A172 (cell line): ENCODE measurements at places on chromosomes 12 and 14.

DNA sequence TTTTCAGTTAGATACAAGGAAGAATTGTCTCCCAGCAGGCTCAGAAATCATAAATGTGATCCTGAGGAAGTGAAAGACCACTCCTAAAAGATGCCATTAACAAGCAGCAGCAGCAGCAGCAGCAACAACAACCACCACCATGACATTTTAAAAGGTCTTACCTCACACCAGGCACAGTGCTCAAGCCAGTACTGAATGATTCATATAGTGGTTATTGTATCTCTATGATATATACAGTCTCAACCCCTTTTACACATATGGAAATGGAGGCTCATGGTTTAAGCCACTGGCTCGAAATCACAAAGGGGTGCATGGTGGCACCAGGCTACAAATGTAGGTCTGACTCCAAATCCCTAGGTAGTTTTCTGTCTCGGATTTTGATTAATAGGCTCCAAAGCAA is 126.9 kb downstream of the KTN1 start:
- no peak for DNase-seq

GRCh38 chr12:116026768-116027550 is 250.5 kb downstream of the MED13L start:
- DNase-seq = no peak

- DNase-seq = no peak
Measured at GRCh38 chr14:99944241-99944651, 121.0 kb upstream of the EVL start.

- peak; percentile 10 for DNase-seq
Measured at GRCh38 chr12:12387501-12387900, 30.6 kb downstream of the BORCS5 start.

DNA sequence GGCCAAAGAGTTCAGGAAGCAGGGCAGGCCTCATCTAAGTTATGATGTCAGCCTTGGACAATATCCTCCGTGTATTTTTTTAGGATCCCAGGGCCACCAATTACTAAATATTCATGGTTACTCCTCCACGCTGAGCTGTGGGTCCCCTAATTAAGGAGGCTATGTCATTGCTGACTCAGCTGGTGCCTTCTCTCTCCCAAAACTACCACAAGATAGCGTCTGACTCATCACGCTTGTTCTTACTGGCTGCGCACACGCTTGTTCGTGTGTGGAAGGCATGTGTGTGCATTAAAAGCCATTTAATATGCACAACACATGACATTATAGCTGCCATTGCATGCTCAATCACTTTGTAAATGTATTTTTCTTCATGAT is 78.3 kb downstream of the GSC start:
- DNase-seq = peak; percentile 22

DNA sequence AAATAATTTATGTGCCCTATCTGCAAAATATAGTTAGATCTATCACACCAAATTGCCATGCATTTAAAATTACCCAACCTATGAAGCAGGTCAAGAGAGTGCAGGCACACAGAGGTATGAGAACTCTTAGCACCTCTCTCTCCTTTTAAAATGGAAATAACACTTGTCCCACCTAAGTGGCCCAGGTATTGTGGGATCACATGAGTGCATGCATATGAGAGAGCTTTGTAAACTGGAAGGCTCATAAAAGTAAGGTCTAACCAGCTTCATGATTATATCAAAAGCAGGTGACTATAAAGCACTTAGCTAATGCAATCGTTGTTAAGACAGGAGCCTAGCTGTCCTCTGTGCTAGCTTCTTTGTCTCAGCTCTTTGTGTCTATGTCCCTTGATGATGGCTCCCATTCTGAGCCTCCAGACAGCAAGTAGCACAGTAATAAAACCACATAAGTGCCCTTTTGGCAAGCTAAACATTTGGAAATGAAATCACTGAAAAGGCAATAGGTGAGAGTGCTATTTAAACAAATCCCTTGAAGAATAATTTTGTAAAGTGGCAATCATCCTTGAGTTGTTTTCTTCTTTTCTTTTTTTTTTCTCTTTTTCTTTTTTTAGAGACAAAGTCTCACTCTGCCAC is 219.0 kb downstream of the NTF3 start:
- no peak for DNase-seq

DNA sequence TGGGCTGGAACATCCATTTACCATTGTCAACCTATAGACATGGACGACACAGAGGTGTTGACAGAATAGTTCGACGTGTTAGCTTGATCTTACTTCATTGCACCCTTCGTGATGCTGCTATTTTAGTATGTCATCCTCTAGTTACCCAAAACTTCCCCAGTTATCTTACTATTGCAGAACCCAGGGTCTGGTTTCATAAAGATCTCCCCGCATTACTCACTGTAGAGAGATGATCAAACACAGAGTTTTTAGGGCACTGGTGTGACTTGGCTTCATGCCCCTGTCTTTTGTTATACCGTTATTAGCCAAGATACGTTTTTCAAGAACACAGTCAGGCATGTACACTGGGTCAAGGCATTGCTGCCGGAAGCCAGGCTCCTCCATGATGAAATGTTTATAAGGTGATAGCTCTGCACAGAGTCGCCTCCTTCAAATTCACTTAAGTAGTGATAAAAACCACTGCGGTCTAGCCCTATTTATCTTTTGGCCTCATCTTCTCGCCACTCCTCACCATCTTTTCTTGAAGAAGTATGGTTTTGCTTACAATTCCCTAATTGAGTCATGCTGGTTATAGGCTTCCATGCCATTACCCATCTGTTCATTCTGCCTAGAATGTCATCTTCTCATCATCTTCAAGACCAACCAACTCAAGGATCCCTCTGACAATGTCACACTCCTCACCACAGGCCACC is 1127.9 kb downstream of the VRK1 start:
- no peak for DNase-seq

GRCh38 chr12:121238604-121239350 is 28.8 kb downstream of the P2RX4 start:
- no peak for DNase-seq
